ENCODE measurements at places on chromosomes 13 and 19. TPM values are rescaled to one million over a fixed set of nuclear protein-coding genes. Genes with fewer than 3 reads are reported as not detected.

DNA sequence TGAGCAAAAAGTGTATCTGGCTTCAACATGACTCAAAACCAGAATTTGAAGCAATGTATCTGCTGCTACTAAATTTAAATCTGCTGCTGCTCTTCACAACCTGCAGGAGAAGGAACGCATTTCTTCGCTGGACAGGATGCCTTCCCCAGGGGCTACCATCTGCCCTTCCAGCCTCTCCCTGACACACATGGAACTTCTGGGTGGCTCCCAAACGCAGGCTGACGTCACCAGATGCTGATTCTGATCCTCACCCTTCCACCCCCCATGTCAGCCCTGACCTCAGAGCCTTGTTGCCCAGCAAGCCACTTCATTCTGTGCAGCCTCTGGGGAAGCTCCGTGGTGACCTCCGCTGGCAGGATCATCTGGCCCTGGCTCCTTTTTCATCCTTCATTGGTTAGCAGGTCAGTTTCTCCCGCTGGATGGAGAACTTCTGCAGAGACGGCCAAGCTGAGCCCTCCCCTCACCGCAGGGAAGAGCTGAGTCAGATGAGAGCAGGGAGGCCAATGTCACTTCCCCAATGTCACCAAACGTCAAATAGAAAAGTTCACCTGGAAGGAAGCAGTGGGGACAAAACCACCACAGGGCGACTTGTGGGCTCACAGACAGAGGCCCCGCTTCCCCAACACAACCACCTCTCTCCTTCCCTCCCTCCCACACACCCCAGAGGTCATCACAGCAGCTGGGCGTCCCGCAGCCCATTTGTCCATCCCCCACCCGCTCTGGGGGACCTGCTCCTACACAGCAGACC is 14.0 kb upstream of the RAB20 start:
- peak; percentile 43 for DNase-seq

GRCh38 chr13:53250977-53251376 is 222.4 kb downstream of the OLFM4 start:
- no peak for DNase-seq

GRCh38 chr13:44317752-44318151 is 55.9 kb upstream of the SERP2 start:
- DNase-seq = no peak

- DNase-seq = no peak
Observed at GRCh38 chr19:46821512-46822409, 28.9 kb downstream of the AP2S1 start.

- DNase-seq = no peak
Observed at GRCh38 chr13:93948162-93948922, 531.1 kb downstream of the DCT start.

Gene IZUMO4
- total RNA-seq = 12.0 TPM

- no peak for DNase-seq
Observed at GRCh38 chr19:22807061-22807835, 23.3 kb upstream of the ZNF99 start.

GRCh38 chr19:3585301-3586126 is at the start of gene GIPC3:
Gene GIPC3 (plus strand): TSS chr19:3585478. CDS start chr19:3585598, 120 bp downstream.
- DNase-seq = no peak

Gene ZSWIM9
- 5.7 TPM for total RNA-seq

Gene DNAAF3
- total RNA-seq = not detected

GRCh38 chr13:65085977-65086376 is 2144.2 kb downstream of the PCDH9 start:
- DNase-seq = no peak

Gene ZNF844
- 1.4 TPM for total RNA-seq

All from GM12878 (cell line).